ENCODE measurements at places on chromosomes 12 and 14.

DNA sequence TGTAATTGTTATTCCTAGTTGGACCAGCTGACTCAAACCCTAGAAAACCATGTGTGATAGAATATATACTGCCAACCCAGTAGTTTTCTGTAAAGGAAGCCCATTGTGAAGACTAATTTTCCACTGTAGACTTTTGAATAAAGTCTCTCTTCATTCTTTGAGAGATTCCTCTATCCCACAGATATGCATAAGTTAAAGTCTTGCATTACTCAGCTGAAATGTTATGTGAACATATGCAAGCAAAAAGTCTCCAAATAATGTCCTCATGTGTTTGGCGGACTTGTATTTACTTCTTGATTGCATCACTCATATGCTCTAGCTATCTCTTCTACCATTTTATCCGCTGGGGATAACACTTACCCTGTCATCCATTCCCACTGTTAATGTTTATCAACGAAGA lies 35.1 kb upstream of the OTOGL start:
- no peak for DNase-seq

- DNase-seq = no peak
These were observed 5.1 kb upstream of the NKX2-1 start for GRCh38 chr14:36524874-36525745.

- no peak for DNase-seq
These were observed 465.5 kb downstream of the PDZRN4 start for GRCh38 chr12:41653386-41654326.

GRCh38 chr12:124075841-124076240 lies 102.8 kb downstream of the ZNF664 start:
- no peak for DNase-seq

DNA sequence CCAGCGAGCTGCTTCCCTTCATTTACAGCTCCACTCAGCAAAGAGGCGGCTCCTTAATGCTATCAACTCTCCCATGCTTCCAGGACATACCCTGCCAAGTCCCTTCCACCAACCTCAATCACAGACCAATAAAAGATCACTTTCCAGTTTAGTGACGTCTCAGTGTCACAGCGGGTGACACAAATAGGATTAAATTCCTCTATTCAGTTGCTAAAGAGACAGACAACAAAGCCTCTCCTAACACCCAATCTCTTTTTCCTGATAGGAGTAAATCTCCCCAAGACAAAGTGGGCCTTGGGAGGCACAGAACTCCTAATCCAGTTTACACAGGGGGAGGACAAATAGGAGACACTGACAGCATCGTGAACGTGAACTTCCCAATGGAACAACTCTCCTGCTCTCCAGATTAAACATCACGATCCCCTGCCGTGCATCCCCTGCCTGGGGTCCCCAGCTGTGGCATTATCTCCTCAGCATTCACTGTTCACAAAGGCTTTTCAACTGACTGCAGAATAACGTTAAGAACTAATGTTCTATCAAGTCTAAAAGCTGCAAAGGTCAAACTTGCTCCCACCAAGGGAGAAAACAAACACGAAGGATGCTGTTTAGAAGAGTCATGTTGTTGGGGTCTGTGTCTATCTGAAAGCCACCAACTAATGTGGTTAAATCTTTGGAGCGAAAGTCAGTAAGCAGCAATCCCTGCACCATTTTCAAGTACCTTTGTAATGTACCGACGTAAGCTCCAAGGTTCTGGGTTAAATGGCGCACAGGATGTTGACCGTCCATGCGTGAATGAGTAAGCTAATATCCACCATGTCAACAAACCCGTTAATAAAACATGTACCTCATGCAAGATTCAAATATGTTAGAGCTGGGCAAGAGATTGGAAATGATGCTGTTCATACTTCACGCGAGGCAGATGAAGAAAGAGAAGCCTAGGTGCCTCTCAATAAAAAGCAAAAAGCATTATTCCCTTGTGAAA lies 31.5 kb downstream of the TMEM132D start:
- DNase-seq = no peak

DNA sequence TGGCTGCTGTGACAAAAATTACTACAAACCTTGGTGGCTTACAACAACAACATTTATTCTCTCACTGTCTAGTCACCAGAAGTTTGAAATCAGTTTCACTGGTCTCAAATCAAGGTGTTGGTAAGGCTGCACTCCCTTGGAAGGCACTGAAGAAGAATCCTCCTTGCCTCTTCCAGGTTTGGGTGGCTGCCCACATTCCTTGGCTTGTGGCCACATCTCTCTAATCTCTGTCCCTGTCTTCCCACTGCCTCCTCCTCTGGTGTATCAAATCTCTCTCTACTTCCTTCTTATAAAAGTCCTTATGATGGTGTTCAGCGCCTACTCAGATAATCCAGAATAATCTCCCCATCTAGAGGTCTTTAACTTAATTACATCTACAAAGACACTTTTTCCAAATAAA lies 31.0 kb downstream of the PLCZ1 start:
- DNase-seq = no peak

DNA sequence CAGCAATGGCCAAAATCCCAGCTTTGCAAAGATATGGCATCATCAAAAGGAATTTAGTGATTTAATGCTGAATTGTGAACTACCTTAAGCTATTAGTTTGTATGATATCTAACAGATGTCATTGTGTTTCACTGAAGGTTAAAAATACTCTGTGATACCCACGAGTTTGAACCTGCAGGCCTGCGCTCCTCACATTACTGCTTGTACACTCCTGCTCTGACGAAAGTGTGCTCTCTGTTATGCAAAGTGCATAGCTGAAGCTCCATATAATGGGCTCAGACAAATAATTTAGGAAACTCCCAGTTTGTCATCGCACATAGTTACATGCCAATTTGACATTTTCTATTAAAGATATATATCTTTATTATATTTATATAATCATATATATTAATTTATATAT lies 52.2 kb downstream of the SPPL3 start:
- no peak for DNase-seq

DNA sequence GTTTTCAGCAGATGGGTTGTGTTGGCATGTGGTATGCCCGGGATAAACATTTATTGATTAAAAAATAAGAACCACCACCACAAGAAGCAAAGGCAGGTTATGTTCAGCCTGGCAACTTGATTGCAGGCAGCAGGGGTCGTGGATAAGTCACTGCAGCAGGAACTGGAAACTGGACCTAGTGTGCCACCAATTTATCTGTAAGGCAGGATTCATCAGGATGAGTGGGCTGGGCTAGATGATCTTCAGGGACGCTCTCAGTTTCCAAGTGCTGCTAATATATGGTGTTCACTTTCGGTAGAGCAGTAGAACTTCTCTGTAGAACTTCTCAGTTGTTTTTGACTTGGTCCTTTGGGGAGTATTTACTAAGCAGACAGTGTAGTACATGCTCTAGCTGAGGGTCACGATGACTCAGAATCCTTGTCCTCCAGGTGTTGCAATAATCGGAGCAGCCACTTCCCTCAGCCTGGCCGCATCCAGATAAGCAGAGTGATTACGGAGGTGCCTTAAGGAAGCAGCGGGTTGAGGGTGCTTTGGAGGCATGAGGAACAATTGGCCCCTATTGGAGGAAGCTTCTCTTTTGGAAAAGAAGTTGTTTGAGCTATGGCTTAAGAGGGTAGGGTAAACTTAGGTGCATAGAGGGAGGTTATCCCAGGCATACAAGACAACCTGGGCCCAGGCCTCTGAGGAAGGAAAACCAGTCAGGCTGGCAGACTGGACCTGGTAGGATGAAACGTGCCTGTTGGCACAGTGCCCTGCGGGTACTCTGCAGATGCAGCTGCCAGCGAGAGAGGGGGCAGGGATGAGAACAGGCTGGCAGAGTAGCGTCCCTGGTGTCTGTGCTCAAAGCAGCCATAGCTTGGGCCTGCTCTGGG lies 104.0 kb downstream of the GPR135 start:
- no peak for DNase-seq

GRCh38 chr12:70214972-70215617 lies 28.1 kb upstream of the CNOT2 start:
- DNase-seq = no peak

DNA sequence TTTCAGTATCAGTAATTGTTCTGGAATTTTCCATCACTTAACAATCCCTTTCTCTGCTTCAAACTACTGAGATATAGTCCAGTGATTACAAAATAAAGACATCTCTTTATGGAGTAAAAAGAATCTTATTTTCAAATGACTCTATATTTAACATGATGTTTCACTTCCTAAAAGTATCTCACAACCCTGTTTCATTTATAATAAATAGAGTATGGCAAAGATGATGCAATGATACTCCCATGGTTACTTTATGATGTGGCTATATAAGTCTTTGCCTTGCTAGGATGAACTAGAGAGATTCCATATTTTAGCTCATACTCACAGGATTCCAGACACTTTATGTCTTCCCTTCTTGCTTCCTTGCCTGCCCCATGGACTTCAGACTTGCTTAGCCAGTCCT lies 953.5 kb upstream of the MDGA2 start:
- no peak for DNase-seq

DNA sequence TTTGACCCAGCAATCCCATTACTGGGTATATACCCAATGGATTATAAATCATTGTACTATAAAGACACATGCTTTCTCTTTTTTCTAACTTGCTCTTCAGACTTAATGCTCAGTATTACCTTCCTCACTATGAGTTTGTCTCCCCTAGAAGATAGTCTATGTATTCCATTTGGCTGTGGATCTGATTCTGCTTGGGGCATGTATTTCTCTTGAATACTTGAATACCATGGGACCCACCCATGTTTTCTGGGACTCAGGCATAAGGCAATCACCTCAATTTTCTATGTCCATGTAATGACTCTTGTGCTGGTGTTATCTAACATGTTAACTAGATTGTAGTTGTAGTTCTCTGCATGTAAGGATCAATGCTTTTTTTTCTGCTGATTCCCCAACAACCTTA lies 70.4 kb upstream of the PPM1H start:
- no peak for DNase-seq

- DNase-seq = no peak
These were observed 74.9 kb downstream of the TESC start for GRCh38 chr12:117023998-117024960.

GRCh38 chr14:97539411-97539795 lies 742.2 kb downstream of the VRK1 start:
- no peak for DNase-seq

- no peak for DNase-seq
These were observed 7.6 kb downstream of the EVL start for GRCh38 chr14:100072783-100073346.

DNA sequence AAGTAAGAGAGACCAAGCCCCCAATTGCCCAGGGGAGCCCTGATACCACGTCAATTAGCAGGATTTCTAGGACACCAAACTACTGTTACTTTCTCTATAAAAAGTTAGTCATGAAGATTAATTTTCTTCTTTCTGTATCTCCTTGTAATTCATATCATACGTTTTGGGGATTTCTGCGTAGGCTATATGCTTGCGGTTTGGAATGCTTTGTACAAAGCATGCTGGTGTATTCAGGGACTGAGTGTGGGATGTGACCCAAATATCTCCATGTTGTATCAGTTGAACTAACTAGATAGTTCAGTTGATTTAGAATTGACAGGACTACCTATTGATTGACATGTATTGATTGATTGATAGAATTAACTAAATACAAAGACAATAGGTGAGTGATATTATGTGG lies 7.7 kb downstream of the GPR33 start:
- no peak for DNase-seq

DNA sequence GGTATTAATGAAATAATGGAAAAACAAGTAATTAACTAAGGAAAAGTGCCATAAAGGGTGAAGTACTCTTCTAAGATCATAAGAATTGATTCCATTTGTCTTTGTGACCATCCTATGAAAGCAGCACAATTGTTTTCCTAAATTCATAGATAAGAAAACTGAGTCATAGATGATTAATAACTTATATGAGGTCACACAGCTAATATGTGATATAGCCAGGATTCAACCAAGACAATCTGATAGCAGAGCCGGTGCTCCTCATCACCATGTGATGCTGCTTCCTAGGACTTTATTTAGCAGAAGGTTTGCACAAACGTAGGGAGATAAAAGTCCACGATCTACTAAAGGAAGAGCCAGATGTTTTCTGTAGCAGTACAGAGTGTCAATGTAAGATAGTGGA lies 181.5 kb upstream of the SYT1 start:
- no peak for DNase-seq

GRCh38 chr14:73467377-73467776 lies 9.0 kb upstream of the NUMB start:
- peak; percentile 63 for DNase-seq

DNA sequence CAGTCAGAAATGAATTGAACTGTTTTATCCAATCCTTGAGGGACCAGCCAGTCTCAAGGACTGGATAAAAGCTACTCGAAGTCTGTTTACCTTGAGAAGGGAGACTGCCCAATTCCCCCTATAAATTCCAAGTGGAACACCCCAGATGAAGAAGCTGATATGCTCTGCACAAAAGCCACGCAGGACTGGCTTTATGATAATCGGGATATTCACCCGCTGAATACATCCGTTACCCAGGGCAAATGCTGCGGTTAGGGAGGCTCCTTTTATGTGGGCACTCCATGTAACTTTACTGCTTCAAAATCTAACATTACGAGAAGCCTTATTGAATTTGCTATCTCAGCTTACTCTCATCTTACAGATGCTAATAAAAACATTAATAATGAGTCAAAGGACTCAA lies 119.1 kb downstream of the DENND5B start:
- DNase-seq = no peak

DNA sequence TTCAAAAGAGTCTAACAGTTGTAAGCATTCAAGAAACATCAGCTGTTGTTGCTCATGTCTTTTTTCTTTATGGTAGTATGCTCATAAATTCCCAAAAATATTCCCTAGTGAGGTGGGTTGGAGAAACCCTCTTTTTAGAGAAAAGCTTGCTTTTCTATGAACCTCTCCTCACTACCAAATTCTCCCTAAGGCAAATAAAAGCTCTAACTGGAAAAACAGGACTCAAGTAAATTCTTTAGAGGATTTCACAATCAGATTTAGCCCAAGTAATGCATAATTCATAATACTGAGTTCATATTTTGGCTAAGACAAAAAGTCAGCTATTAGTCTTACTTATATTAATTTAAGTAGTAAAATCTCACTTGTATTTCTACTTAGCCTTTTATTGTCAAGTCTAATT lies 59.1 kb downstream of the DIO2 start:
- DNase-seq = no peak

DNA sequence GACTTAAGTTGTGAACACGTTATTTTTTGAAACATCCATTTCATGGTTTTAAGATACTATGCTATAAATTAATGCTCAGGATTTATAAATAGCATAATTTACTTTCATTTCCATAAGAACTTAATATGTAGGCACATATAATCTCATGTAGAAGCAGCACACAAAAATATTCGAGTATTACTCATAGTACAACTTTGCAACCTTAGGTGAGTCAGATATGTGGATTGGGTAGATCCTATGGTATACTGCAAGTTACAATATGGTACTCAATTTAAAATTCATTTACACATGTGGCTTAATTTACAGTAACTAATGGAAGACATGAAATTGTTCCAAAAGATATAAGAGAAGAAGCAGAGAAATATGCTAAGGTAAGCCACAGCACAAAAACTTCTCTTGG lies 26.0 kb downstream of the PSMA3 start:
- no peak for DNase-seq

DNA sequence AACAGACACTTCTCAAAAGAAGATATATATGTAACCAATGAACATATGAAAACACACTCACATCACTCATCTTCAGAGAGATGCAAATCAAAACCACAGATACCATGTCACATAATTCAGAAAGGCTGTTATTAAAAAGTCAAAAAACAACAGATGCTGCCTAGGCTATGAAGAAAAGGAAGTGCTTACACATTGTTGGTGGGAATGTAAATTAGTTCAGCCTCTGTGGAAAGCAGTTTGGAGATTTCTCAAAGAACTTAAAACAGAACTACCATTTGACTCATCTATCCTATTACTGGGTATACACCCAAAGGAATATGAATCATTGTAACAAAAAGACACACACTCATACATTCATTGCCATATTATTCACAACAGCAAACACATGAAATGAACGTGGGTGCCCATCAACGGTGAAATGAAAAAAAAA lies 35.1 kb downstream of the EIF2S3B start:
- DNase-seq = no peak
